IMR-90 (cell line): ENCODE measurements at places on chromosomes 16 and 17. TPM values are rescaled to one million over a fixed set of nuclear protein-coding genes. Genes with fewer than 3 reads are reported as not detected.

DNA sequence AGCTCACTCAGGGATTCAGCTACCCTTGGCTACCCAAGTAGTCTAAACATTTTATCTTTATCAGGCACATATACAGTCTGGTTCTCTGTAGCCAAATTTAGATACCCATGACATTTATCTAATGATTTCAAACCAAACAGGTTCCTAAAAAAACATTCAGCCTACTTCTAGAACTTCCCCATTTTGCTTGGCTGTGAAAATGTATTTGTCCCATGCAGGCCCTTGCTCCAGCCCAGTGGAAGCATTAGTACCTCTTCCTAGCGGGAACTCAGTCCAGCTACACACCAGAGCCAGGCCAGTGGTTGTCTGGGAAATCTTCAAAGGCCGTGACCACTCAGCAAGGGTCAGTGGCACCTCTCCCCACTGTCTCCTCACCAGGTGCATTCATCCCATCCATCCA, 26.2 kb upstream of the NAGLU start:
- DNase-seq, result no peak

DNA sequence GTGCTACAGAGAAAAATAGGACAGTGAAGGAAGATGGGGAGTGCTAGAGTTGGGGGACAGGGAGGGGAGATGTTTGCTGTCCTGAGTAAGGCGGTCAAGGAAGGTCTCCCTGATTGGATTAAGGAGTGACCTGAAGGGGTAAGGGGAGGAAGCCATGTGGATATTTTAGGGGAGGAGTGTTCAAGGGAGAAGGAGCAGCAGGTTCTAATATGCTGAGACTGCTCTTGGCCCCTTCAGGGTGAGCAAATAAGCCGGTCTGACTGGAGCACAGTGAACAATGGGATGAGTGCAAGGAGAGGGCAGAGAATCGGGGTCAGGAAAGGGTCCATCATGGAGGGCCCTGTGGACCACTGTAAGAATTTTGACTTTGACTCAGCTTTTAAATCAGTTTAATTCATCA, 188.8 kb downstream of the IRX3 start:
- DNase-seq, result no peak

DNA sequence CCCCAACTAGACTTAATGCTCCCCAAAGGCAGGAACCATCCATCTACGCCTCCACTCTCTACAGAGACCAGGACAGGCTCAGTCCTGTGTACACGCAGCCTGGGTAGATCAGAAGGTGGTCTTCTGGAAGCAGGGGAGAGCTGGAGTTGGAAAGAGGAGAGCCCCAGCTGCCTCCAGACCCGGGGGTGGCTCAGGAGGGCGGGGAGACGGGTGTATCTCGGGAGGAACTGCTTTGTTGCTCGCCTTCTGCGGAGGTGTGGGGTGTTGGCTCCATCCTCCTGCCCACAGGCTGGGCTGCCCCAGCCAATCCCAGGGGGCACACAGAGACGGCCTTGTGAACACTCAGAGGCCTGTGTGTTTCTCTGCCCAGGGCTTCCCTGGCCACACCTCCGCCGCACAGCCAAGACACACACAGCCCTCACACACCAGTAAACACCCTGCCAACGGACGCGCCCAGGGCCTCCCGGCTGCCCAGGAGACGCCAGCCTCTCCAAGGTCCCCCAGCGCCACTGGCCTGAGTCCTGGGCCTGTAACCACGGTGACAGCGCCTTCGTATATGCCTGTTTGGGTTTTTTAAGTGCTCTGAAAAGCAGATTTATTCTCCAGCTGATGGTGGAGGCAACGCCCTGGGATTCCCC, 143.4 kb upstream of the CDC42EP4 start:
- DNase-seq, result no peak

- DNase-seq, result no peak
Observed at GRCh38 chr17:78997231-78997741, 12.3 kb downstream of the CANT1 start.

- DNase-seq, result no peak
Observed at GRCh38 chr16:61946019-61946418, 90.2 kb downstream of the CDH8 start.

GRCh38 chr16:77662246-77662645, 60.1 kb upstream of the NUDT7 start:
- DNase-seq, result no peak

Gene EPOP
- polyA plus RNA-seq, result 0.80 and 0.82 TPM in 2 replicates

DNA sequence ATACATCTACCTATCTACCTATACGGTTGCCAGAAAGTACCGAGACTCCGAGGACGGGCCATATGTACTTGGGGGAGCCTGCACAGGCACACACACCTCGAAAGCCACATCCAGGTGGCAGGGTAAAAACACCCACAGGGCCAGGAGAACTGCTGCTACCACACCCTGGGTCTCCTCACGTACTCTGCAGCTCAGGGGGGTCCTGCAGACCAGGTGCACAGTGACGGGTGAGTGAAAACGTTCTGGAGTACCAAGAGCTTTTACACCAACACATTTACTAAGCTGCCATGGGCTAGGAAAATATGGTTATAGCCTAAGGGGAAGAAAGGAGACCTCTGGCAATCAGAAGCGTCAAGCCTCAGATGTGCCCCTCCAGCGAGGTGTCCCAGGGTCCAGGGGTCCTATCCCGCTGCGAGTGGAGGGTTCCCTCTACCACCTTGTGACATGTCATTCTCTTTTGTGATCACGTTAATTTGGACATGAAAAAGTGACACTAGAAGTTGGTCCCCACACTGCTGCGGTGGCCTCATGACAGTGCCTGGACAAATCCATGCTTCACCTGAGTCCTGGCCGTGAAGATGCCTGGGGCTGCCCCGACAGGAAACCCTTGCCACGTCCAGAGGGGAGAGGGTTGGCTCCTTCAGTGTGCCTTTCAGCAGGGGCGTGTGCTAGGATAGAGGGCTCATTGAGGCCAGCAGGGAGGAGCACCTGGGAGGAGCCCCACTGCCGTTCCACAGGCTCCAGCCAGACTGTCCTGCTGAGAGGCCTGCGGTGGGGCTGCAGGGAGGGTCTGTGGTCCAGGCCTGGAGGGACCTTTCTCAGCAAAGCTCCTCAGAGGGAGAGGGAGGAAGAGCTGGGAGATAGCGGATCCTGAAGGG, 1.8 kb downstream of the CANT1 start:
- DNase-seq, result no peak

GRCh38 chr16:62921904-62922303, 885.7 kb upstream of the CDH8 start:
- DNase-seq, result no peak

Gene DOC2A
- polyA plus RNA-seq, result 0.48 and 0.50 TPM in 2 replicates

DNA sequence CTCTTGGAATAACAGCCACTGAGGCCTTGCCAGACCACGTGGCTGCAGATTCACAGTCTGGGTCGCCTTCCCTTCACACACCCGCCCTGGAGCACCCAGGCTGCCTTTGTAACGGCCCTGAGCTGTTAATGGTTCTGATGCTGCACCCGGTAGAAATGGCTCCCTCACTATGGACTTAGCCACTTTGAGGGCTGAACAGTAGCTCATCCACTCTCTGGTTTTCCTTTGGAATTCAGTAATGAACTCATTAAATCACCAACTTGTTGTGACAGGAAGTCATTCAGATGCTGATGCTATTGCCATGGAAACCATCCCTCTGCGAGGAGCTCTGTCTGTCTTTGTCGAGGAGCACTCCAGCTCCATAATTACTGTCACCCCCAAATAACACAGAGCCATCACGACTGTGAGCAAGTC, 59.2 kb downstream of the CDK5R1 start:
- DNase-seq, result no peak

GRCh38 chr16:20647736-20648135, 49.7 kb downstream of the ACSM1 start:
- DNase-seq, result no peak
